ENCODE measurements at places on chromosomes 7 and 10. TPM values are rescaled to one million over a fixed set of nuclear protein-coding genes. Genes with fewer than 3 reads are reported as not detected.

The DNAH11 gene
- 0.59 TPM for total RNA-seq

The NEBL gene
- total RNA-seq, result 0.12 TPM

The YAE1 gene
- 72.5 TPM for total RNA-seq

The ASZ1 gene
- total RNA-seq, result not detected

The VIPR2 gene
- total RNA-seq, result not detected

The KCND2 gene
- total RNA-seq, result 0.90 TPM

The ZSCAN25 gene
- total RNA-seq, result 9.2 TPM

The KAT6B gene
- total RNA-seq, result 12.3 TPM

The BMPER gene
- total RNA-seq, result 56.5 TPM

The EPHA1 gene
- not detected for total RNA-seq

The CTAGE6 gene
- total RNA-seq, result 0.23 TPM

The CC2D2B gene
- total RNA-seq, result under 0.01 TPM

The TMEM213 gene
- not detected for total RNA-seq

The SPDYE6 gene
- not detected for total RNA-seq

The TMEM176A gene
- total RNA-seq, result under 0.01 TPM

The EGFR gene
- total RNA-seq, result 29.3 TPM

The ERVW-1 gene
- not detected for total RNA-seq

The PARD3 gene
- total RNA-seq, result 41.4 TPM

The PRF1 gene
- not detected for total RNA-seq

The ZNF138 gene
- 1.2 TPM for total RNA-seq

The UBE2D4 gene
- total RNA-seq, result 12.1 TPM

The NPY gene
- not detected for total RNA-seq

The OPALIN gene
- total RNA-seq, result not detected

The CALHM1 gene
- not detected for total RNA-seq

The VOPP1 gene
- 56.7 TPM for total RNA-seq

The PODXL gene
- 2.6 TPM for total RNA-seq

The LIPF gene
- not detected for total RNA-seq

The JAZF1 gene
- 5.6 TPM for total RNA-seq

The HMX2 gene
- not detected for total RNA-seq

The INA gene
- total RNA-seq, result 0.30 TPM

The TMEM184A gene
- not detected for total RNA-seq

The HOXA9 gene
- not detected for total RNA-seq

The SH3PXD2A gene
- total RNA-seq, result 15.0 TPM

The PCLO gene
- total RNA-seq, result not detected

The KCNH2 gene
- total RNA-seq, result 0.08 TPM

The UTF1 gene
- total RNA-seq, result not detected

The DMBT1 gene
- total RNA-seq, result under 0.01 TPM

The CPA1 gene
- 0.35 TPM for total RNA-seq

The FXYD4 gene
- total RNA-seq, result not detected

The SAMD9L gene
- total RNA-seq, result 9.5 TPM

The RARRES2 gene
- total RNA-seq, result 15.2 TPM

The MUC12 gene
- not detected for total RNA-seq

The AGR2 gene
- total RNA-seq, result not detected

The GDF2 gene
- total RNA-seq, result not detected

The GPR141 gene
- total RNA-seq, result 0.70 TPM

The SFRP4 gene
- total RNA-seq, result 65.8 TPM

The AMPH gene
- 0.23 TPM for total RNA-seq

The SPDYE11 gene
- not detected for total RNA-seq

The MGMT gene
- 26.0 TPM for total RNA-seq

The PON1 gene
- not detected for total RNA-seq
